ENCODE measurements at places on chromosomes 3 and 15.

DNA sequence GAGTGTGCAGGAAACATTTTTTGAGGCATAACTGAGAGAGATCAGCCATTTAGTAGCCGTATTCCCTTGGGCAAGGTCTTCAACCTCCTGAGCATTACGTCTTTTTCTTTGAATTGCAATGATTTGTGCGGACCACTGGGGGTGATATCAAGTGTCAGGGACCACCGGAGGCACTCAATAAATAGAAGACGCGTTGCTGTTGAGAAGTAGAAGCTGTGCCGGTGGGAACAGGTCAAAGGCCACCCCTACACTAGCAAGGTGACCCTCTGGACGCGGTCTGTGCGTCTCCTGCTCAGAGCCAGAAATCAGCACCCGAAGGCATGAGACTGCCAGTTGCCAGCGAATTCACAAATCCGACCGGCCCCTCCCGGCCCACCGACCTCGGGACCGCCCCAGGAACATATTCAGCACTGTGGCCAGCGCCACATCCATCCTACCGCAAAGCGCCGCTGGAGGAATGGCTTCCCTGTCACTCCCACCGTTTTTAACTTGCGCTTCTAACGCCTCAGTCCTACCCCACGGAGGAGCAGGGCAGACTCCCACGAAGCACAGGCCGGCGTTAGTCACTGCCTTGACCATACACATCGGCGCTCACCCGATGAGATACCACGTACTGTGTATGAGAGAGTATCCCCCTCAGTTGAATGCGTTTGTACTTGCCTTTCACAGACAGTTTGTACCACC, 1.4 kb upstream of the GHSR start:
- no peak for DNase-seq

DNA sequence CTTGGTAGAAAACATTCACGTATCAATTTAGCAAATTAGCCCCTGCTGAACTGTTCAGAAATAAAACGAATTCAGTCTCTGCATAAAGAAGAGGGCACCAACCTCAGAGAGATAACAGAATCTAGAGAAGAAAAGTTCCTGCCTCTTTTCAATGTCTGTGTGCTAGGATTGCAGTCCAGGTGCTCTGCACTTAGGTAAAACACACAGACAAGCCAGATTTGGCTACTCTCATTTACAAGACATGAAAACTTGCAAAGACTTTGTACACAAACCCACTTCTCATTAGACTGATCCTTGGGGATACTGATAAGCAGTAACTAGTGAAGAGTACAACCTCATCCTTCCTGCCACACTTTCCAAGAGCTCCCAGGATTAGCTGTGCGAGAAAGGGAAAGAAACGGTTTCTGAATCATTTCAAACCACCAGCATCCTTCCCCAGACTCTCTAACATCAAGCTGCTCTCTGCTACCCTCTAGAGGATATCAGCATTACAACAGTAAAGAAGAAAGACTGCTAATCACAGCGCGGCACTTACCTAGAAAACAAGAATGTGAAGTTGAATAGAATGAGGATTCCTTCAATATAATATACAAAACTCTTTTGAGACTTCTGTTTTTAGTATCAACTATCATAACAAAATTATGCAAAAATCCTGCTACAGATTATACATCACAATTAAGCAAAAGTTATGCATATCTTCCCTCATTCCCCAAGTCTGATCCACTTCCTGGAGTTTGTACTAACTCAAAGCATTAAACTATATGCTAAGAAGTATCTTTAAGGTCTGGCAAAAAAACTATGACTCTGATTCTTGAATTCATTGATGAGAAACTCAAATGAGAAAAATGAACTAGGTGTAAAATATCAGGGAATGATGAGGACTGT, 306.4 kb downstream of the MAGI1 start:
- peak; percentile 8 for DNase-seq

DNA sequence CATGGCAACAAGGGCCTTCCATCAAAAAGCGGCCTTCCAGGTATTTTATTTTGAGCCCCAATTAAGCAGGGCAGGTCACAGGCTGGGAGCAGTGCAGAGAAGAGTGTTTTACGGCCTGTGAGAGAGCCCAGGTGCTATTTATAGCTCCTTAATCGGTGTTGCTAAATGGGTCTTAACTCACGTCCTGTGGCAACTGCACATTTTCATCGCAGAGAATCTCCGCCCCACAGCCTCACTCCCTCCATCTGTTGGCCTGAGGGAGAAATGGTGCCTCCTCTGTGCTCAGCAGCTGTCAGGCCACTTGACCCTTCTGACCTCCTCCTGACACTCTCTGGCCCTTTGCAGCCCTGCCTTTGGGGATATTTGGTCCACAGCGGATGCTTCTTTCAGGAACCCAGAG, 58.6 kb downstream of the SPSB4 start:
- no peak for DNase-seq

DNA sequence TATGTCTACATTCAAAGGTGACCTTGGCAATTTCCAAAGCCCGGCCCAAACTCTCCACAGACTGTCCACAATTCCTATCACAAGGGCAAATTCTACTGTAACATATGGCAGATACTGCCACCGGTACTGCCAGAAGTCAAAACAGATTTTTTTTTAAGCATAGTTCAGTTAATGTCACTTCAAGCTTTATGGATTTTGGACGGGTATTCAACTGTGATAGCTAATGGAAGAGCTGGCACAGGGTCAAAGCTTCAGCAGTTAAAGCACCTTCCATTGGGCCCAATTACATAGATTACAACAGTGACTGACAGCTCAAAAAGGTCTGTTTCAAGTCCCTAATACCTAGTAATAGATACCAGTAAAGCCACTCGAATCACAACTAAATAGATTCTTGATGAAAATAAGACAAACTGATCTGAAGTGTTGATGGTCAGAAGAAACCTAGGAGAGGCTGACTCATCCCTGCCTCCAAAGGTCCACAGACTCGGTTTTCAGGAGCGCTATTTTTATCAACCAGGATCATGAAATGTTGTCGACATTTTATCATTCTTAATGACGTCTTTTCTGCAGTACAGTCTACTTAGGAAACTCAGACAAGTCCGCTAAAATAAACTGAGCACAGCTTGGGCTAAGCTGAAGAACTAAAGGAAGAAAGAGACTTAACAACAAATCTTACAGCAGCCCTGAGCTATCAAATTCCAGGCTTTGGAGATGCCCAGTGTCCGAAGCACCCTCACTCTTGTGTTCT, 38.7 kb downstream of the ANXA2 start:
- no peak for DNase-seq

DNA sequence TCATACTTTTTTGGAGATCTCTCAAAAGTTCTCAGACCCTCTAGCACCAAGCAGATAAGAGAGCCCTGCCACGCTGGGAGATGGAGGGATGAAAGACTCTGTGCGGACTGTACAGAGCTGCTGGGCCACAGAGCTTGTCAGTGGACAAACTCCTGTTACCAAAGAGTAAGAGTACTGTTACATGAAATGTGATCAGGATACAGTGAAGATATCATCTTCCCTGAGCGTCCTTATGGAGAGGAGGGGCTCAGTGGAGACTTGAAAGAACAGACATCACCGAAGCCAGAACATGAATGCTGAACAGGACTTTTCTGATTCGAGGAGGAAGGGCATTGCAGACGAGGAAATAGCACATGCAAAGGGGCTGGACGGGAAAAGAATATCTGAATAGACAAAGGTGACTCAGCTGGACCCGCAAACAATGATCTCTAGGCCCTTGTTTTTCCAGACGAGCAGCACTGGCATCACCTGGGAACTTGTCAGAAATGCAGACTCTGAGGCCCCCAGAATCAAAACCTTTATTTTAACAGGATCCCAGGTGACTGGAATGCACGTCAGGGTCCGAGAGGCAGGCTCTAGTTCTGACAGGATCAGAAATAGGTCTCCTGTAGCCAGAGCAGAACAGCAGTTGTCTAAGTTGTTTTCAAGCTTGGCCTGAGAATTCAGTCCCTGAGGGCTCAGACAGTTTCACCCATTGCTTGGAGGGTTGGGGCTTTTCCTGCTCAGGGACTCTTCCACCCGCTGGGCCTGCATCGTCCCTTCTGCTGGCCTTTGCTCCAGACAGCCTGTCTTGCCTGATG, 277.9 kb downstream of the RPLP1 start:
- no peak for DNase-seq

GRCh38 chr3:187084580-187084979, 54.7 kb downstream of the RPL39L start:
- no peak for DNase-seq

GRCh38 chr3:111069974-111070771, 1.4 kb upstream of the NECTIN3 start:
- DNase-seq: no peak

GRCh38 chr15:100526027-100526481, 2.7 kb downstream of the CERS3 start:
- no peak for DNase-seq

GRCh38 chr3:136783708-136784191, 31.6 kb upstream of the STAG1 start:
- no peak for DNase-seq

GRCh38 chr3:169430707-169431404, 232.7 kb downstream of the MECOM start:
- DNase-seq: no peak

- no peak for DNase-seq
Observed at GRCh38 chr3:15384510-15385237, 42.7 kb downstream of the METTL6 start.
